ENCODE measurements at places on chromosomes 3 and 15.

- DNase-seq, result peak; percentile 91
Observed at GRCh38 chr15:99733268-99734039, at the start of gene LYSMD4. Gene LYSMD4, minus strand, starts transcription at chr15:99733437. Its CDS starts 1,438 bp downstream, at chr15:99731999.

DNA sequence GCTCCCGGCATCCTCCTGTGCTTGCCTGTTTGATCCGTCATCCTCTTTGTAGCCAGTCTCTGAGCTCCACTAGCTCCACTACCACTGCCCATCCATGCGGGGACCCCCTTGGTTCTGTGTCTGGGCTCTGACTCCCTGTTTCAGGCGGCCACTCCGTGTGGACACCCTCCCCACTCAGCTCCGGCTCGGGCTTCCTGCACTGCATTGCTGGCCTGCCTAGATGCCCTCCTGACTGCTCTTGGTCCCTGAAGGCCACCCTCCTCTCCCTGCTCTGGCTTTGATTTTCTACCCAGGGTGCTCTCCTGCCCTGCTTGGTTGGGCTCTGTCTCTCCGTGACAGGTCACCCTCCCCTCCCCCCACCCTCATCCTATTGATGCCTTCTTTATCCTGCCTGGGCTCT, 4.0 kb upstream of the ADGRG7 start:
- DNase-seq, result no peak

DNA sequence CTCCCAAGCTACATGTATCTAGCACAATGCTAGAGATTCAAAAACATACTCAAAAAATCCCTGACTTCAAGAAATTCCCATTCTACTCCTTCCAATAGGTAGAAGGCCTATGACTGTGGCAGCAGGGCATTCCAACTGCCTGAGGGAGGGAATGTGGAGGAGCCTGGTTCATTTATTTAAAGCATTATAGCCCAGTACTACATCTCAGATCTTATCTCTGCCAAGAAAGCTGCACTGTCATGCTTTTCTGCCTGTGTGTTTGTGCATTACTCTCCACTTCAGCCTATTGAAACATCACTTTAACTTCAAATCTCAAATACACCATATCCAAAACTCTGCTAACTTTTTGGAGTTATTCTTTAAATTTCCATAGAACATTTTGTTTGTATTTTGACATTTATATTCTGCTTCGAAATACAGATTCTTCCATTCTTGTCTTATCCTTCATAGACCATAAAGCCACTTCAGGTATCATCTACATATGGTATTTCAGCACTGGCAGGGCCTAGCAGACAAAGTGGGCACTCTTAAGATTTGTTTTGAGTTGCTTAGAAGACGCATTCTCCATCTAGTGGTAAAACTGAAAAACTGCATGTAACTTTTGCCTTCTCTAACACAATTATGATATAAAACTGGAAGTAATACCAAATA, 59.1 kb upstream of the NEDD4 start:
- peak; percentile 5 for DNase-seq

GRCh38 chr3:112101916-112102315, 15.7 kb downstream of the C3orf52 start:
- DNase-seq, result no peak

- no peak for DNase-seq
Observed at GRCh38 chr3:196634224-196634623, 5.3 kb upstream of the NRROS start.

- no peak for DNase-seq
Observed at GRCh38 chr15:91124132-91124531, 24.1 kb downstream of the SV2B start.

GRCh38 chr15:86572368-86572841, 492.7 kb downstream of the AGBL1 start:
- DNase-seq, result no peak

DNA sequence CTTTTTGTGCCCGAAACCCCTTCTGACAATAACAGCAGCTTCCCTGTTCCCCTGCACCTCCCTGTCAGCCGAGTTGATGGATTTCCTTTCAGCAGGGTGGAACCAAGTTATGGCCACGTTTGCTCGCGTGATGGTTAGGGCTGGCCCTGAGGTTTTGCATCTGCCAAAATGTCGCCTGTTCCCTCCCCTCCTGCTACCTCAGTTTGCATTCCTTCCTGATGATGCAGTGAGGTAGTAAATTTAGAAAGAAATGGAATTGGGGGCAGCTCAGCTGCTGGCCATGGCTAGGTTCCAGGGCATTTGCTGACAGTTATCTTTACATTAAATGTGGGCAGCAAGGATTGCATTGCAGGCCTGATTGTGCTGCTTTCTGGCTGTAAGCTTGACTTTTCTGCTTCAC, 13.2 kb downstream of the LIMD1 start:
- no peak for DNase-seq

- no peak for DNase-seq
Observed at GRCh38 chr3:128071771-128072453, 19.7 kb downstream of the SEC61A1 start.

DNA sequence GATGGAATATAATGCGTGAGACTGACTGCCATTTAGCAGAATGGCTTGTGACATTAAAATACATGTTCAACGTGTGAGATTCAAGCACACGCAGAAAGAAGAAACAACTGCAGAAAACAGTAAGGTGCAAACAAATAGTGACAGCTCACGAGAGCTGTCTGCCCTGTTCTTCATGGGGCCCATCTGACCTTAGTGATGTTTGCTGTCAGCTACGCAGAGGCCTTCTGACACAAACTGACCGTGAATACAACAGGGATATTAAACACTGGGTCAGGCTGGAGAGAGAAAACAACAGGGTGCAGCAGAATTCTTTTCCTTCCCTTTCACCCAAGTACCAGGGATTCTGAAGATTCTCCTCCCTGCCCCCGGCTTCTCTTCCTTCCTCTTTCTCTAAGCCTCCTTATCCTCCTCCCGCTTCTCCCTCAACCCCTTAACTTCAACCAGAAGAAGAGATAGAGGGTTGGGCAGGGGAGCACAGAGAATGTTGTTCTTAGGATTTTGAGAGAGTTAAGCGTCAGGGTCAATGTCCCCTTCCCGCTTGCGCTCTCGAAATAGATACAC, 2.1 kb downstream of the TNFAIP8L3 start:
- DNase-seq, result no peak

GRCh38 chr15:25875566-25875965, 12.4 kb upstream of the ATP10A start:
- no peak for DNase-seq

GRCh38 chr15:101210058-101210457, 41.8 kb downstream of the CHSY1 start:
- no peak for DNase-seq

GRCh38 chr3:115687721-115688120, 64.4 kb downstream of the GAP43 start:
- no peak for DNase-seq

- DNase-seq, result no peak
Observed at GRCh38 chr3:188531210-188531609, 377.3 kb downstream of the LPP start.

GRCh38 chr3:124569761-124570160, 160.5 kb upstream of the UMPS start:
- no peak for DNase-seq

- DNase-seq, result no peak
Observed at GRCh38 chr3:56111606-56112304, 356.5 kb downstream of the ERC2 start.

DNA sequence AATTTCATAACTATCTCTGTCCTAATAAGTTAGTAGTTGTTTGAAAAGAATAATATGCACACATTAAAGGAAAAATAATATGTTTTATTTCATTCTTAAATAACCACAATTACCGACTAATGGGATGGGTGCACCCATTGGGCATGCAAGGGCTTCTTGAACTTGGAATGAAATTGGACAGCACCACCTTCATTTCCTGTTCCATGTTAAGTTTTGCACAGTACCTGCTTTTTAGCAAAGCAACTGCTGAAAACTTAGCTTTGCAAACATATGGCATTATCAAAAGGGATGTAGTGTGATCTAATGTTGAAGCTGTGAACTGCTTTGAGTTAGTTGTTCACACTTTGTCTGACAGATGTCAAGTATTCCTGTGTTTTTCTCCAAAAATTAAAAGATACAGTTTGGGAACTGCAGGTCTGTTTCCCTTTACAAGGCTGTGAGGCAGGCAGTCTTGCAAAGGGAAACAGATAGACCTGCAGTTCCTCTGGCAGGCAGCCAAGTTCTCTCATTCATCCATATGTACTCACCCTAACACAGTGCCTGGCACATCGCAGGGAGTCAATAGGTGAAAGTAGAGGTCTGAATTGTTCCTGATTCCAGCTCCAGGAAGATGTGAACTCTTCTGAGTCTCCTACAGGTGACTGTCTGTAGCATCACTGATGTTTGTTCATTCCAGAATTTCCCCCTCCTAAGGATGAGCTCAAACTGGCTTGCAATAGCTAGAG, 64.3 kb upstream of the GOLGA8B start:
- DNase-seq, result no peak

Measured in NCI-H774 (cell line).